ENCODE measurements at places on chromosomes 13 and 19.
A peak's percentile ranks its signal among the peaks of the same experiment; 100 is the strongest.

- no peak for DNase-seq
These were observed 112.6 kb downstream of the HSPH1 start for GRCh38 chr13:31049083-31049482.

- no peak for DNase-seq
These were observed at the start of gene POSTN for GRCh38 chr13:37598597-37598996. POSTN (minus strand) TSS chr13:37598768; CDS start chr13:37598726, 42 bp downstream.

- DNase-seq = no peak
These were observed 53.1 kb downstream of the ATP7B start for GRCh38 chr13:51958217-51958547.

DNA sequence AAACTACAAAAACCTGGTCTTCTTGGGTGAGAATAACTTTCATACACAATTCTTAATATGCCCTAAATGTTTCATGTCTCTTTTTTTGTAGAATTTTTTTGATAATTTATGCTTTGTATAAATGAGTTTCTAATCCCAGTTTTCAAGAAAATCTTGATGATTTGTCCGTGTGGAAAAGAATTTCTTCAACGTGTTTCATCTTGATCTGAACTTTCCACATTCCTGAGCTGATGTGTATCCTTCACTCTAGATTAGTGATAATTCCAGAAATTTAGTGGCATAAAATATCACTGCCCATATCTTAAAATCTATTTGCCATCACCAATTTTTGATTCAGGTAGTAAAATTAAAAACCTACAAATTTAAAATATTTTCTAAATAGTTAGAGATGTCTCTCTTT, 24.6 kb downstream of the ZNF431 start:
- DNase-seq = no peak

GRCh38 chr19:44960906-44961728, 5.9 kb downstream of the CLPTM1 start:
- no peak for DNase-seq

GRCh38 chr19:56261145-56261544, 11.4 kb upstream of the EDDM13 start:
- no peak for DNase-seq

- DNase-seq = no peak
These were observed 22.0 kb downstream of the NDFIP2 start for GRCh38 chr13:79502859-79503468.

DNA sequence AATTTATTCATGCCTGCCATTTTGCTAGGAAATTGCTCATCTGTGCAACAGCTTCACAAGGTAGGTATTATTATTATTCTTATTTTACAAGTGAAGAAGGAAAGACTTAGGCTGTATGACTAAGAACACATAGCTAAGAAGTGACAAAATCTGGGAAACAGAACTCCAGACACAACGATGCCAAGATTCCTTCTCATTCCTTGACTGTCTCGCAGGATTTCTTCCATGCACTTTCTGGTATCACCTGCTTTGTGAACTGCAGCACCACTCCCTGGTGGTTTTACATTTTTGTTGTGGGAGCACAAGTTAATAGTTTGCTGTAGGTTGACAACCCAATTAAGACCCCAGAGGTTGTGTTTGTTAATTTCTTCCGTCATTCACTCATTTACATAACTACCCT, 188.5 kb downstream of the LACC1 start:
- no peak for DNase-seq

DNA sequence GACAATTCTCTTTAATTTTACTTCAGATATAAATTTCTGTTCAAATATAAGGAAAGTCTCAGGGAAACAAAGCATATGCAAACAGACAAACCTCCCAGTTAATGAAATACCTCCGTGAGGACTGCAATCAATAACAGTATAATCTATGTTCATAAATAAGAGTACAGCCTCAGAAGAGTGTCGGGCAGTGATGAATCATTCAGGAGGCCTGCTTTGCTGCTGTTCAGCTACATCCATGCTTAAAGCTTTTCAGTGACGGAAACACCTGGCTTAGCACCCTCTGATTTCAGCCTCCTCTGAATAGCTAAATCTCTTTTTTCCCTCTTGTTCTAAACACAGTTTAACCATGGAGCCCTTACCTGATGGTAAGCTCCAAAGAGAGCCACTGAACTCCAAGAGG, 69.0 kb downstream of the PCDH9 start:
- DNase-seq = no peak

GRCh38 chr13:42225051-42225450, 46.9 kb upstream of the AKAP11 start:
- DNase-seq = no peak

DNA sequence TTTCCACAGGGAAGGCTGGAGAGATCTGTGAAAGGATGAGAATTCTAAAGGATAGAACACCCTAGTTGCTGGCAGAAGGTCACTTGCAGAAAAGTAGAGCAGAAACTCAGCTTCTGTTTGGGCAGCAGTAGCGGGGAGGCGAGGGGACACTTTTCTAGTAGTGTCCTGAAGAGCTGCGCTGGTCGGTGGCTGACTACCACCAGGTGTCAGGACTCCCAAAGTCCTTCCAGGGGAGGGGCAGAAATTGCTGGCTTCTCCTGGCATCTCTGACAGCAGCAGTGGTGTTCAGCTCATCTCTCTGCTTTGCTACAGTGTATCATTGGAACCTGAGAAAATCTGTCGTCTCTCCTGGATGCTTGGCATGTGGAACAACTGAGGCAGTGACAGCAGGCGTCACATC, 120.9 kb downstream of the ZDHHC20 start:
- DNase-seq = no peak

- no peak for DNase-seq
These were observed 116.7 kb downstream of the KLF12 start for GRCh38 chr13:74017301-74018061.

DNA sequence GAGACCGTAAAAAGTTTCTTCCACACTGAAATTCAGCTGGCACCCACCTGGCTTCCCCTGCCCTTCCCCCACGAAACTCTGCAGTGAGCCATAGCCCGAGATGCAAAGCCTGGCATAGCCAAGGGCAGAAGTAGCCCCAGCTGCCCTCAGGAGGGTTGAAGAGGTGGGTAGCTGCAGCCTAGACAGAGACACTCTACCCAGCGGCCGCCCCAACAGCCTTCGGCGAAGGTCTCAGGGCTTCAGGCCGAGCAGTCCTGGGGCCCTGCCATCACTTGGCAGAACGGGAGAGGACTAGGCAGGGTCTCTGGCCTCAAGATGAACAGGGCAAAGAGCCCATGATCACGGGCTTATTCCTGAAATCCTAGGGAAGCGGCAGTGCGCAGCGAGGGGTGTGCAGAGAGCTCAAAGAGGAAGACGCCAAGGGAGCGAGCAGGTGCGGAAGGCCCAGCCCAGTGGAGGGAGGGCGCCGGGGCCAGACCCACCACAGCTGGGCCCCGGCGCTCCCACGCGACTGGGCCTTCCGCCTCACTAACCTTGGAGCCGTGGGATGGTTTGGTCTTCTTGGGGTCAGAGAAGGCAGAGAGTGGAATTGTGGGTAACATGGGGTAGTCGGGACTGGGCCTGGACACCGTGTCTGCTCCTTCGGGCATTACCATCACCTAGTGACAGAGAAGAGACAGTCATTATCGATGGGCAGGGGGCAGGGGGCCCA, 53.2 kb downstream of the MLLT1 start:
- DNase-seq = no peak

GRCh38 chr13:99093997-99094396, 106.7 kb upstream of the UBAC2 start:
- no peak for DNase-seq

- DNase-seq = peak; percentile 71
These were observed 31.5 kb upstream of the HIF3A start for GRCh38 chr19:46265217-46265828.

DNA sequence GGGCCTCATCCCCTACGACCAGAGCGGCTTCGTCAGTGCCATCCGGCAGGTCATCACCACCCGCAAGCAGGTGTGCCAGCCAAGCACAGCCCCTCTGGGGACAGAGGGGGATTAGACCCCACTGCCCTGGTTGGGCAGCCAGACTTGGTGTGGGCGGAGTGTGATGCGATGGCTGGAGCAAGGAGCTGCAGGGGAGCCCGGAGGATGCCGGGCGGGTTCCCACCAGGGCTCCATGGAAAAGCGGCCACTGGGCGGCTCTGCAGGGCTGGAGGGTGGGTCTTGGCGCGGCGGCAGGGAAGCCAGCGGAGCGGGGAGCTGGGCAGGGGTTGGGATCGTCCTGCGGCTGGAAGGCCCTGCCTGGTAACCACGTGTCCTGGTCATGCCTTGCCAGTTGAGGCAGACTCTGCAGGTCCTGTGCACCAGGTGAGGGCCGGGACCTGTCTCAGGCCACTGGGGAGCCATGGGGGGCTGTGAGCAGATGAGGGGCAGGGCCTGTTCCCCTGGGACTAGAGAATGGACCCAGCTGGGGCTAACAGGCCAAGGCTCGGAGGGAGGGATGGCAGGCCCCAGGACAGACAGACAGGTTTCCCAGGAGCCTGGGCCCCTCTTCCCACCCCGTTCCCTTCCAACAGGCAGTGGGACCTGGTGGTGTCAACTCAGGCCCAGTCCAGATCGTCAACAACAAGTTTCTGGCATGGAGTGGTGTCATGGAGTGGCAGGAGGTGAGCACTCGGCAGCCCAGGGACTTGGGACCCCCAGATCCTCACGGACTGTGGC, 6.3 kb downstream of the PTOV1 start:
- no peak for DNase-seq

- DNase-seq = no peak
These were observed 1500.4 kb upstream of the MIR17HG start for GRCh38 chr13:89846926-89847585.

- DNase-seq = no peak
These were observed 1491.2 kb upstream of the PRR20A start for GRCh38 chr13:55649485-55649884.

GRCh38 chr19:33752018-33752800, 44.5 kb upstream of the KCTD15 start:
- no peak for DNase-seq

- DNase-seq = peak; percentile 74
These were observed 30.4 kb upstream of the CYP4F8 start for GRCh38 chr19:15584541-15585115.

DNA sequence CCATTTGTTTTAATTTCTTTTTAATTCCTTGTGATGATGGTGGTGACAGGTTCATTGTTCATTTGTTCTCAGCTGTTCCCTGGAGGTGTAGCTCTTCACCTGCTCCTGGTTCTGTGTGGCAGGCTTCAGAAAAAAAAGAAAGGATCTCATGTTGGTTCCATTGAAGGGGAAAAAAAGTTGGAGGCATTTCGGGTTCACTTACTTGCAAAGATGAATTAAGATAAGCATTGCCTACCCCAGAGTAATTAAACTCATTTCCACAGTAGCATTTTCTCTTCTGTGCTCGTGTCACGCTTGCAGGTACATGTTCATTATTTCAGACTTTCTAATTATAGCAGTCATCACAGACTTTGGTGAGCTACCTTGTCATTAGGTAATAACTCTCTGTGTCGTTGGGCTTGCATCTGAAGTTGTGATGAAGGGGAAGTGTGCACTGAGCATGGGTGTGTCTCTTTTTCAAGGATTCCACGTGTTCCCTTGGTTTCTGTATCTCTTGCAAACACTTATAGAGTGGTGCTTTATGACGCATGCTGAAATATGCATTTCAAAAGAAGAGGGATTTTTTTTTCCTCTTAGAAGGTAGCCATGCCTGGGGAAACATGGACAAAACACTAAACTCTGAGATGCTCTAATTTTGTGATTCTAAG, 69.1 kb downstream of the MTUS2 start:
- DNase-seq = no peak

- no peak for DNase-seq
These were observed 1.2 kb downstream of the CBARP start for GRCh38 chr19:1236576-1236975.
